ENCODE measurements at places on chromosomes 16 and 17.
A peak's percentile ranks its signal among the peaks of the same experiment; 100 is the strongest.

DNA sequence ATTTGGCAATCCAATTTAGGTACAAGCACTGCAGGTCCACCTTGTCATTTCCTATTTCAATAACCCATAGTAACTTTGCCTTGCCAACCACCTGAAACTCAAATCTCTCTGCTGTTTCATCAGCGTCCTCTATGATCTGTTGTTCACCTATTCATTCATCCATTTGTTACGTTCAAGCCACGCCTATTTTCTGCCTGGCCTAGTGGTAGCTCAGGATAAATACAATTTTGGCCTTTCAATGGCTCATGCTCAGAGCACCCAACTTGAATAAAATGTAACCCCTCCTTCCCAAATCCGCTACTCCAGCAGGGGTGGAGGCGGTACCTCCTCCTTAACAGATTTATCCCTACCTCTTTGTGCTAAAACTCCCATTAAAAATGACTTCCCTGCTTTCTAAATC, 3.6 kb upstream of the FBXO47 start:
- DNase-seq: no peak

DNA sequence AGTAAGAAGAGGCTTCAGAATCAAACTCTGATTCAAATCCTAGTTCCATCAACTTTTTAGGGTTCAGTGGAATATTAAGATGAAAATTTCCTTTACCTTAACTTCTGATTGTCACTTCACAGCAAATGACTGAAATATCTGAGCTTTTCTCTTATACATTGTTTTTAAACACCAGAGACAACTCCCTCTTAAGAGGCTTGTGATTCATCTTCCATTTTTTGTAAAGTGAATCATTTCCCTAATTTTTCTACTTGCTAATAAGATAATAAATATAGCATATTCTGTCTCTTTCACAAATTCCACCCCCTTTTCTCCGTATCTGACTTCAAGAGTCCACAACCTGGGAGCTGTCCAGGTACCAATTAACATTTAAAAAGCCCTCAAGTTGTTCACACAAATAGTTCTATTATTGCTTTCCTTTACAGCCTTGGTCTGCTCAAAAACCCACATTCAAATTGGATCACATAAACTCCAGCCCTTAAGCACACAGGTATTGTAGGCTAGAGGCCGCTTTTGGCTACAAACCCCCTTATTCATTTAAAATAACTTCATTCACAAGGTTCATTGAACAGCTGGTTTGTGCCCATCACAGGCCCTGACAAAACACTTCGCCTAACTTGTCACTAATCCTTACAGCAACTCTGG, 14.1 kb upstream of the UTP6 start:
- no peak for DNase-seq

- DNase-seq: no peak
Measured at GRCh38 chr17:49554694-49555494, 20.8 kb upstream of the NXPH3 start.

DNA sequence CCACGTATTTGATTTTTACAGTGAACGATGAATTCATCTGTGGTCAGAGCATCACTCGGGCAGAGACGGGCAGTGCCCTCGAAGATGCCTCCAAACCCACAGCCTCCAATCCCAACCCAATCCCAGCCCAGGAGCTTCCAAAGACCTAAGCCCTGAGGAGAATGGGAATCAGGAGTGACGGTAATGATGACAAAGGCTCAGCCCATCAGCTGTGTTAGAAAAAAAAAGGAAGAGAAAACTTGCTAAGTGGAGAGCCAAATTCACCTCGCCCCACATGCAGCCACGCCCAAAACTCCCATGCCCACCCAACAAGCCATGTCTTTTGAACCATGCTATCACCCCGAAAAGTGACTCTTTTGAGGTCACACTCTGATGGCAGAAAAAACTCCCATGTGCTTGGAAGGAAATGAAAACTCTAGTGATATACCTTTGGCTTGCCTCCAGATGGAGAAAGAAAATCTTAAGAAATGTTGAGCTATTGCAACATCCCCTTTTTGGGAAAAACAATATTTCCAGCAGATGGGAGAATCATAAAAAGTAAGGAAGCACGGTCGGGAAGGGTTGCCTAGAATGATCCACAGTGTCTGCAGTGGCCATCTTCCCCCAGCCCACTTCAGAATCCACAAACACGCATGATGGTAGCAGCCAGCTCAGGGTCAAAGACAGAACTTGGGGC, 37.7 kb downstream of the XYLT1 start:
- DNase-seq: peak; percentile 77

DNA sequence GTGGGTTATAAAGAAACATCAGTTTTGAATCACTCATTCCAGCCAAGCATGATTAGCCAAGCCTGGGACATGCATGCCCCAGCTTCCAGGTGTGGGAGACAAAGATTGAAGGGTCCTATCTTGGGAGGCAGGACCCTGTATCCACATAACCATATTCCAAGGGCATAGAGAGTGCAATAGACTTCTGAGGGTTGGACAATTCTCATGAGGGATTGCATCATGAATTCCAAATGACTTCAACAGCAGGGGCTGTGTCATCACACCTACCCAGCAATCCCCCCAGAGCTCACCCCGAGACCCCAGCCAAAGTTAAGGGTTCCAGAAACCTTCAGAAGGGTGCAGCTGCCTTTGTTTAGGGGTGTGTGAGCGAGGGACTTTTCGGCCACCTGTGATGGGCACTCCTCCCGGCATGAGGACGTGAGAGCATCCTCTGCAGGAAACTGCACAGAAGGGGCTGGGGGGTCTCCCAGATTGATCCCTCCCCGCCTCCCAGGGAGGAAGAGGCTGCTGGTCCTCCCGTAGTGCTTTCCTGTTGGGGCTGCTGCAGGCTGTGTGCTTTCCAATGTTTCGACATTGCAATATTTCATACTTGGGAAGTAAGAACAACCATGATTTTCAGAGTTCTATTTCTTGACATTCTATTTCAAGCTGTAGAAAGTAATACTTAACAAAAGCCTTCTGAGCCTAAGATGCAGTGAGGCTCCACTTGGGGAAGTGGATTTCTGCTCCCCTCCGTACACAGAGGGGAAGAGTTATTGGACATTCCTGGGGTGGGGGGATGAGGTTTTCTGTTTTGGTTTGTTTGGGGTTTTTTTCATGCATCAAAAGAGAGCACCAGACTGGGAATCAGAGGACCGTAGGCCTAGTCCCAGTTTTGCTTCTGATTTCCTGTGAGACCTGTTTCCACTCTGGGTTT, 13.3 kb upstream of the PITPNM3 start:
- no peak for DNase-seq

DNA sequence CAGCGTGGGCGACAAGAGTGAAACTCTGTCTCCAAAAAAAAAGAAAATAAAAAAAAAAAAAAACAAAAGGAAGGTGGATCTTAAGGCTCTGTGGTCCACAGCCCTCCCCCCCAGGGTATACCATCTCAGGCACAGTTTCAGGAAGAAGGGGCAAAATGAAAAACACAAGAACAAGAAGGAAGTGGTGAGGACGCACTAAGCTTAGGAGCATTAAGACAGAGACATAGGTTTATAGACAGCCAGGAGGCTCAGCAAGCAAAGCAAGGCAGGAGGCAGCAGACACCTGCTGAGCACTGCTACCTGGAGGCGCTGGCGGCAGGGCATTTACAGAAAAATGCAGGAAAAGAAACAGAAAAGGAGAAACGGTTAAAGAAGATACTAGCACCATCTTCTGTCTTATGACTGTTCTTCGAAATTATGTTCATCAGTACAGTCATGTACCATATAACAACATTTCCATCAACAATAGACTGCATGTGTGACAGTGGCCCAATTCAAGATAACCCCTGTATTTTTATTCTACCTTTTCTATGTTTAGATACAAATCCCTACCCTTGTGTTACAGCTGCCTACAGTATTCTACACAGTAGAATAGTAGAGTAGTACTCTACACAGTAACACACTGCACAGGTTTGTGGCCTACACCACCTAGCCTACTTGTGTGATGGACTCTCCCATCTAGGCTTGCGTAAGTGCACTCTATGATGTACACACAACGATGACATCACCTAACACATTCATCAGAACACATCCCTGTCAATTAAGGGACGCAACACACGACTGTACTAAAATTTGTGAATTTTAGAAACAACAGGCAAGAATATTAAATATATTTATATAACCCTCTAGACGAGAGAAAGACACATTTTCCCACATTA, 62.5 kb downstream of the XPO6 start:
- peak; percentile 35 for DNase-seq

- no peak for DNase-seq
Measured at GRCh38 chr17:31538080-31538762, 146.7 kb downstream of the RAB11FIP4 start.

DNA sequence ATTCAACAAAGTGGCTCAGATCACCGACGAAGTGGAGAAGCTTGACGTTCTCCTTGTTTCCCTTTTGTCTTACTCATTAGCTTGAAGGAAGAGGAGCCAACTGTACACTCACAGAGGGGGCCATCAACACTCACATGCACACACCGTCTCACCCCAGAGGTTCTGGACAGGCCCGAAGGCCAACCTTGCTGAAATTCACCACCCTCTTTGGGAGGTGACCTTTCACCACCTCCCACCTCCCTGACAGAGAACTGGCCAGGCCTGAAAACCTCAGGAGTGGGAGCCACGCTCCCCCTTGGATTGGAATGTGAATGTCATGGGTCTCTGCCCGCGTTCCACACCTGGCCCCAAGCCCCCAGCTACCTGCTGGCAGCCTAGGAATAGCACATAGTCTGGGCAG, 2.0 kb downstream of the DCXR start:
- DNase-seq: no peak

DNA sequence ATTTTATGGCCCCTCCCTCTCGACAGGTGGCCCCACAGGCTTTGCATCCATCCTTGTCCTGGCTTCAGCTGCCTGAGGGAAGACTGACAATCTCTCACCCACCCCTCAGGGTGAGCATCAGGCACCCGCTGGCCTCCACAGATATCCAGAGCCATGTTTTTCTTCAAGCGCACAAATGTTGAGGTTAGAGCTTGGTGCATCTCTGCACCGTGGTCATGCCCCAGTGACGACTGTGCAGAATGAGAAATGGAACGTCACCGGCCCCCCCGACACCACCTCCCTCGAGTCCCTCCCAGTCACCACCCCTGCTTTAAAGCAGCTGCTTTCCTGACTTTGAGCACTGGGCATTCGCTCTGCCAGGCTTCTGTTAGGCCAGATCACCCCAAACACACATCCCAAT, 19.8 kb upstream of the TIMP2 start:
- no peak for DNase-seq

GRCh38 chr17:57552114-57552624, 192.9 kb downstream of the CCDC182 start:
- DNase-seq: peak; percentile 22

GRCh38 chr16:24610416-24610755, 71.0 kb downstream of the RBBP6 start:
- DNase-seq: peak; percentile 27

DNA sequence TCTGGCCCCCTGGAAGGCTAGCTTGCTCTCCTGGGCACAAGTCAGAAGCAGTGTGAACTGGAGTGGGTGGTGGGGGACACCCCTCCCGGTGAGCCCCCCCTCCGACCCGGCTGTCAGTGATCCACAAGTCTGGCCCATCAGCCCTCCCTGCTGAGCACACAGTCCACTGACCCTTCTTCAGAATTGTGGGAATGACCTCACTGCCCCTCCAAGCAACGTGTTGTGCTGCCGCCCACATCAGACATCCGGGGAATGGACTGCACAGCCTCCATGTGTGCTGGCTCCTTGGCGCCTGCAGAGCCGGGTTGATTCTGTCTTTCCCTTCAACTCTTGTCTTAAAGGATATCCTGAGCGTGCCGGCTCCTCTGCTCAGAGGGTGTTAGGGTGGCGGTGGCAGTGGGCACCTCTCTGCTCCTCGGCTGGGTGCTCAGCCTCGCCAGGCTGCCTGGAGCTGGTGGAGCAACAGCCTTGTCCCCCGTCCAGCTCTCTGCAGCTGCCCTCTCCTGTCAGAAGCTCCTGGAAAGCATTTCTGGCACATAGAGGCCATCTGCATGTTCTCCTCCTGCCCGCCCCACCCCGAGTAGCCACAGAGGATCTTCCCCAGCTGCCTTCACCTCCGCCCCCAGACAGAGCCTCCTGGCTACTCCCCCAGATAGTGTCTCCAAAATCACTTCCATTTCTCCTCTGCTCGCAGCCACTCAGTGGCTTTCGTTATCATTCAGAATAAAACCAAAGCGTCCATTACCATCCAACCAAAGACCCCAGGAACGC, 19.8 kb downstream of the NPTX1 start:
- peak; percentile 38 for DNase-seq

GRCh38 chr16:9061358-9061813, 30.1 kb upstream of the HAPSTR1 start:
- peak; percentile 61 for DNase-seq

DNA sequence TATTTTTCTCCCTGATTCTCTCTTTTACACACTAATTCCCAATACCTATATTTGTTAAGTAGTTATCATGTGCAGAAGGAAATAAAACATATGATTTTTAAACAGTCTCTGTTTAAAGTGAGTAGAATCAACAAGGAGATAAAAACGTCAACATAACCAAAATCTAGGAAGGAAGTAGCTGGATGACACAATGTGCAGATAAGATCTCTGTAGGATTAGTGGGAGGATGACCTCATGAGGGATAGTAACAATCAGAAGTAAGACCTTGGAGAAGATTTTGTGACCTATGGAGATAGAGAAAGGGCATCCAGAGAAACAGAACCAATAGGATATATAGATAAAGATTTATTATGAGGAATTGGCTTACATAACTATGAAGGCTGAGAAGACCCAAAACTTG, 262.6 kb upstream of the CDH11 start:
- DNase-seq: no peak

- no peak for DNase-seq
Measured at GRCh38 chr16:83586461-83587200, 221.1 kb upstream of the HSBP1 start.

DNA sequence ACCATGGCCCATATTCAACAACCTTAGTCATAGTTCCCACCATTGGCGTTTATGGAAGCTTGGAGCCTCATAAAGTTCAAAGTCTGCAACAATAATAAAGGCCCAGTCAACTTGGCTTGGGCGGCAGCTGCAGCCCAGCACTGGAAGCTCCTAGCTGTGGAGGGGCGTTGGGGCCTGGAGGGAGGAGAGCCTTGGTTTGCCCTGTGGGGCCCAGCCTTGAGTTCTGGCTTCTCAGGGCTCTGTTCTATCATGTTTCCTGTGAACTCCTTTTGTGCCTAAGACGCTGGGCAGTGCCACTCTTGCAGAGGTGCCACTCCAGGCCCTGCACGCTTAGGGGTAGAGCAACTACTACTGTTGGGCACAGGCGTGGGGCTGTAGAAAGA, 927 bp upstream of the ENGASE start:
- no peak for DNase-seq

- DNase-seq: peak; percentile 11
Measured at GRCh38 chr16:12236589-12236988, 260.1 kb downstream of the SNX29 start.

- DNase-seq: no peak
Measured at GRCh38 chr17:3989041-3989886, 25.0 kb upstream of the ATP2A3 start.

- peak; percentile 41 for DNase-seq
Measured at GRCh38 chr17:73645050-73645871, 1.0 kb upstream of the SDK2 start.

GRCh38 chr16:10868596-10869469, 8.2 kb upstream of the CIITA start:
- DNase-seq: no peak

Measured in fibroblast of mammary gland (primary cell).